ENCODE measurements at places on chromosomes 7 and 10.

DNA sequence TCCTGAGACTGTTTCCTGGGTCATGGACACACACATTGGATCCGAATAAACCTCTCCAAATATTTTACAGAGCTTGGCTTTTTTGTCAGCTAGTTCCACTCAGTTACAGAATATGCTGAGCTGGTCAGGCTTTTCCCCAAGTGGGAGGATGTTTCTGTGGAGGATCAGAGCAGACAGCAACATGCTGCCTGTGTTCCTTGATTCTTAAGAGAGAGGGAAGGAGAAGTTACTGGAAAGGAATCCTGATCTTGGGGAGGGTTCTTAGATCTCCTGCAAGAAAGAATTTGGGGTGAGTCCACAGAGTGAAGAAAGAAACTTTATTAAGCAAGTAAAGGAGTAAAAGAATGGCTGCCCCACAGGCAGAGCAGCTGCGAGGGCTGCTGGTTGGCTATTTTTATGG is 76.8 kb upstream of the RPA3 start:
- no peak for DNase-seq

DNA sequence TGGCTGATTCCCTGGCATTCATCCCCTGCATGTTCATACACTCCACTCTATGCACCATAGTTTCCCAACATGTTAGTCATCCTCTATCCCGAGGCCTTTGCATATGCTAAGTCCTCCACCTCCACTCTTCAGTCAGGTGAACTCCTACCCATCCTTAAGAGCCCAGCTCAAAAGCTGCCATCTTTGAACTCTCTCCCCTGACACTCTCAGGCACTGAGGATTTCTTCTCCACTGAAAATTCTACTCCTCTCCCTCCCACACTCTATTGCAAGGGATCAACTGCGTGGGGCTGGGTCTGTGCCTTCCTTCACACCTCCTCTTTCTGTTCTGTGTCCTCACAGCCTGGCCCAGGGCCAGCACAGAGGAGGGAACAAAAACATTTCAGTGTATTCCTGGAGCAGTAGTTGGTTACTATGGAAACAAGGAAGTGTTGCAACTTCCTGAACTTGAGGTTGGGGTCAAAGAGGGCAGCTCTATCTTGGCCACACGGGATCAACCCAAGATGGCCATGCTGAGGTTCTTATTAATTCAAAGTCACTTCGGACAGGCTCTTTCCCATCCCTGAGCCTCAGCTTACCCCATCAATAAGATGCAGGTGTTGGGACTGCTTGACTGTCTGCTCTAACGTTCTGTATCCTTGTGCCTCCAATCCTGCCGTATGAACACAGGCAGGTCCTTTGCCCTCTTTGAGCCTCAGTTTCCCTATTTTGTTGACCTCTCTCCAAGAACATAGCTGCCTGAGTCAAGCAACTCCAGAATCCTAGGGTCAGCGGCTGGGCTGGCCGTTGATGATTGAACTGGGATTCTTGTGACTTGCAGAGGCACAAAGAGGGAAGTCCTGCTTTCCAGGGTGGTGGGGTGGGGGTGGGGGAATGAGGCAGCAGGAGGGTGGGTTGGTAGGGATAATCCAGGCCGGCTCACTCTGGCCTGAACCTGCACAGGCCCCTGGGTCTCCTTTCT is 15.5 kb downstream of the ZMIZ1 start:
- no peak for DNase-seq

DNA sequence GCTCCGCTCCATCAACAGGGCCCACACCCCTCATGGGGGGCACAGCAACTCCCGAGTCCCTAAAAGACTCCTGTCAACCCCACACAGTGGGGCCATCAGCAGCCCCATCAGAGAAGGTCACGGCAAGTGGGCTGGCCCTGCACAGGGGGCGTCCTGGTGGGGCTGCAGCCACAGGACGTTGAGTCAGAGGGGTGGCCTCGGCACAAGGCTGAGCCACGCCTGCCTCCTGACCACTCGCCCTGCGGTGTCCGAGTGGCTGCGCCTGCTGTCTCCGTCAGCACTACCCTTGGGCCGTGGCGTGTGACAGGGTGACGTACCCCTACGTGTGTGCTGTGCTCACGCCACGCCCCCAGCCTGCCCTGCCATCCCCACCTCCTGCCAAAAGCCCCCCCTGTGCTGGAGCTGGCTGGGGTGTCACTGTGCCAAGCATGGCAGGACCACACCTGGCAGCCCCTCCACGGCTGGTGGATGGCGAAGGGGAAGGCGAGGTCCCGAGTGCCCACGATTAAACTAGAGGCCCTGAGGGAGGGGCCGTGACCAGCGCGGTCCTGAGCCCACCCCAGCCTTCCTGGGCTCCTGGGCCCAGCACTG is 26.0 kb upstream of the NKX6-2 start:
- DNase-seq = no peak

- no peak for DNase-seq
These were observed 51.4 kb upstream of the EZH2 start for GRCh38 chr7:148935451-148935850.

- DNase-seq = no peak
These were observed 29.7 kb upstream of the BNIP3 start for GRCh38 chr10:132011445-132011844.

- no peak for DNase-seq
These were observed 37.3 kb upstream of the SAMD9L start for GRCh38 chr7:93185303-93186027.

All from GM19239 (cell line).